ENCODE measurements at places on chromosomes 7 and 10. TPM values are rescaled to one million over a fixed set of nuclear protein-coding genes. Genes with fewer than 3 reads are reported as not detected.

DNA sequence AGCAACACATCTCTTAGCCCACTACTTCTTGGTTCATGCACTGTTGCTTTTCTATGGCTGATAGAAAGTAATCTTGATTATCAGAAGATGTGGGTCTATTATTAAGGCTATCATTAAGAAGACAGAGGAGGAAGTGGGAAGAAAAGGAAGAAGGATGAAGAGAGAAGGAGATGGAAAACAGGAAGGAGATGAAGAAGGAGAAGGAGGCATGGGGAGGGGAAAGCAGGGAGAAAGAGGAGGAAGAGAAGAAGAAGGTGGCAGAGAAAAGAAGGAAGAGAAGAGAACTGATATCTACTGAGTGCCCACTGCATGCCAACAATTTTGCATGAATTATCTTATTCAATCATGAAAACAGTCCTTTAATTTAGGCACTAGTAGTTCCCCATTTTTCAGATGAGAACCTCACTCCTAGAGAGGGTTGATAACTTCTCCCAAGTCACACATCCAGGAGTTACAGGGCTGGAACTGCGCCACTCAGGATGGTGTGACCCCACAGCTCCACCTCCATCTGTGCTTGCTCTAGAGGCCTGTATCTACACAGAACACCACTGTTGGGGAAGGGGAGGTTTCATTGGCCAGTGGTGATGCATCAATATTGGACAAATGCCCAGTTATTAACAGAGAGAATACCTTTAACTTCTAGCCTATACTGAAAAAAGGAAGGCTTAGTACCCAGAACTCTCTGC, 147.4 kb downstream of the CXCL12 start:
- DNase-seq: no peak
- H3K27ac ChIP-seq: no peak overlapping the region
- H3K36me3 ChIP-seq: no peaks in the 10 kb centered on the region
- peaks cover 6% of the 10 kb centered on the region for H3K27me3 ChIP-seq
- no peak overlapping the region for H3K4me3 ChIP-seq

DNA sequence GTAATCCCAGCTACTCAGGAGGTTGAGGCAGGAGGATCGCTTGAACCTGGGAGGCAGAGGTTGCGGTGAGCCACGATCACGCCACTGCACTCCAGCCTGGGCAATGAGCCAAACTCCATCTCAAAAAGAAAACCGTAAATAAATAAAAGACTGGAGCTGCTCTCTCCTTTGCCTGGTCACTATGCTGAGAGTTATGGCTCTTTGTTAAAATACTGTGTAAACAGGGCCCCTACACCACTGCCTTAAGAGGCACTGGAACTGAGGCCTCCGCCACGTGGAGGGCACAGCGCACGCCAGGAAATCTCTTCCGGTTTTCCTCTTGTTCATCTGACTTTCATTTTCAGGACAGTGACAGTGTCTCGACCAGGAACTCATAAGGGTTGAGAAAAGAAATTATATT, 123.3 kb downstream of the PAXIP1 start:
- no peak overlapping the region for H3K27ac ChIP-seq
- H3K4me3 ChIP-seq: no peak overlapping the region
- H3K36me3 ChIP-seq: no peaks in the 10 kb centered on the region

GRCh38 chr7:37352251-37352880, 96.3 kb downstream of the ELMO1 start:
- H3K27ac ChIP-seq: no peak overlapping the region
- peaks cover 42% of the 10 kb centered on the region for H3K4me1 ChIP-seq
- peak overlapping the region; percentile 91 for H3K4me3 ChIP-seq

DNA sequence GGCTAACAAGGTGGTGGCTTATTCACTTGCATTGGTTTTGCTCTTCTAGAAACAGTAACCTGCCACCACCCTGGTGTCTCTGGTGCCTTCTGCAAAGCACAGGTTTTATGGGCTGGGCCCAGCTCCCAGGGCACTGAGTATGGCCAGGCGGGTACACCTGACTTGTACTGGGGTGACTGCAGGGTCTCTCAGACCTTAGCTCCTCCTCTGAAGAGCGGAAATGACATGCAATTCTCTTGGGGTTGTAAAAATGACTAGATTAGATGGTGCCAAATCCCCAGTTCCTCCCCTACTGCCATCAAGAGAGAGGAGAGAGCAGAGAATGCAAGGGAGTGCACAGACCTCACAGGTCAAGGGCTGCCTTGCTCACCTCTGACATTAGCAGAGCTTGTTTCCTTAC, 14.7 kb downstream of the ESYT2 start:
- H3K36me3 ChIP-seq: no peaks in the 10 kb centered on the region
- no peaks in the 10 kb centered on the region for H3K27me3 ChIP-seq
- no peak for DNase-seq

DNA sequence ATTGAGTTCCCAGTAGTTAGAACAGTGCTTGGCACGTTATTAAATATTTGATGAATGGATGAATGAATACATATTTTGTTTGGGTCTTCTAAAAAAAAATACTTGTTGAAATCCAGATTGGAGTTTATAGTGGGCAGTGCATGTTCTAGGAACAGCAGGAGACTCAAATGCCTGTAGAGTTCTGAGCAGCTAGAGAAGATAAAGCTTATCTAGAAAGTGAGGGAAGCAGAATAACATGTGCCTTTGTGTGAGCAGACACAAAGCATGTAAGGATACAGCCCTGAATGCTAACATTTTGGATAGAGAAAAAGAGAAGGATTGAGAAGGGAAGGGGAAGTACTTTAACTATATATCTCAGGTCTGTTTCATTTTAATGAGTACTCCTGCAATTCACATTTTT, 71.9 kb downstream of the SRI start:
- H3K36me3 ChIP-seq: no peaks in the 10 kb centered on the region
- H3K4me3 ChIP-seq: no peak overlapping the region
- no peak for DNase-seq
- H3K4me1 ChIP-seq: no peaks in the 10 kb centered on the region
- H3K27ac ChIP-seq: no peak overlapping the region

GRCh38 chr10:61810263-61810662, 91.2 kb upstream of the ARID5B start:
- no peak overlapping the region for H3K27ac ChIP-seq
- H3K27me3 ChIP-seq: peaks cover 9% of the 10 kb centered on the region
- H3K4me1 ChIP-seq: peaks cover 3% of the 10 kb centered on the region

- no peaks in the 10 kb centered on the region for H3K27me3 ChIP-seq
- no peak overlapping the region for H3K4me3 ChIP-seq
- H3K36me3 ChIP-seq: peaks cover 20% of the 10 kb centered on the region
- no peak for DNase-seq
Measured at GRCh38 chr7:66571568-66571967, 57.1 kb upstream of the KCTD7 start.

DNA sequence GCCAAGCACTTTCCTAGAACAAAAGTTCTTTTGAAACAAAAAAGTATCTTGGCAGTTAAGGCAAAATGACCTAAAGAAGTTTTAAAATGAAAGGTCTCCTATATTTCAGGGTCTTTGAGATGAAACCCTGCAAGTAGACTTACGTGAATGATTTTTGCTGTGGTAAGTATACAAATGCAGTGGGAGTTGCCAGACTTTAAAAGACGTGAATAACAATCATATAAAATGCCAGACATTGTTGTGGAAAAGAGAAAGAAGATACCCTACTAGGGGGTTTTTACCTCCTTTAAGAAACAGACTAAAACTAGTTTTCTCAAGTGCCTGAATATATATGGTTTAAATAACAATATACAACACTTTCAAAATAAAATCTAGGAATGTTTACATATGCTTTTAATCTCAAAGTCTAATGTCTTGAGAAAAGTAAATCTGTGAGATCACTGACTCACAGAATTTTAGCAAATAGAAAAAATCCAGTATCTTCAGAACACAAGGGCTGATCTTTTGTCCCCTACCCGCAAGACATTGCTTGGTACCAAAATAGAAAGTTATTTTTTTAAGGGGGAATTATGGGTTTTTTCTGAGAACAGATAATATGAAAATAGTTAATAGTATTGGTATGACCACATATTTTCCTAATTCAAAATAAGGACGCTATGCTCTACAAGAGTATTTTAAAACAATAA, 29.5 kb downstream of the LRRC17 start:
- H3K36me3 ChIP-seq: no peaks in the 10 kb centered on the region
- no peak for DNase-seq
- peaks cover 6% of the 10 kb centered on the region for H3K27me3 ChIP-seq
- H3K4me1 ChIP-seq: peaks cover 7% of the 10 kb centered on the region
- H3K27ac ChIP-seq: no peak overlapping the region

DNA sequence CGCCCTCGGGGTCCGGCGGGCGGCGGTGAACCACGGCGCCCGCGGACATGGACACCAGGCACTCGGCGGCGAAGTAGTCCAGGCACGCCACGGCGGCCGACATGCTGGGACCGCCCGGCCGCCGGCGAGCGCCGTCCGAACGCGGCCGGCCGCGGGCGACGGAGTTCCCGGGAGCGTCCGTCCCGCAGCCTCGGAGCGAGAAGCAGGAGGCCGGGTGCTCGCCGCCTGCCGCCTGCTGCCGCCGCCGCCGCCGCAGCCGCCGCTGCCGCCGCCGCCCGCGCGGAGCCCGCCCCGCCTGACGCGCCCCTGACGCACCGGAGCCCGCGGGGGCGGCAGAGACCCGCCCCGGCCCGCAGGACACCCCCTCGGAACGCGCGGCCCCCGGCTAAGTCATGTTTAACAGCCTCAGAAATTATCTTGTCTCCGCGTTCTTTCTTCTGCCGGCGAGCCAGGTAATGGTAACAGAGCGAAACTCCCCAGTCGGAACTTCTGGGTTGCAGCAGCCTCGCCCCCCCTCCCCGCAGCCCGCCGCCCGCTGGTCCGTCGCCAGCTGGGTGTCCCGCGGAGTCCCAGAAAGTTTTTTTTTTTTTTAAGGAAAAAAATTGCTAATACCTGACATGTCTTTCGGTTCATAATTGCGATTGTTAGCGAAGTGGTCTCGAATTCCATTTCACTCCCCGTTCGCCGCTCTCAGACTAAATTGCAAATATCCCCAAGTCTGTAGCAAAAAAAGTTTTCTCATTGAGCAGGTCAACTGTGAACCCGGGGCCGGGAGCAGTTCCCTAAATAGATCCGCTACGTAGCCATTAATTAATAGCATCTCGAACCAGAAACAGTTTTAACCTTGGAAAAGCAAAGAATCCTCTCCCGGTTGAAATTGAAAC, at the start of gene KLF14:
Gene KLF14, minus strand, starts transcription at position 277 of the 884 bp plus-strand sequence. Its CDS starts 174 bp downstream, at position 103.
- no peak within 1 kb of the TSS for H3K27ac ChIP-seq
- H3K36me3 ChIP-seq: peaks cover 11% of the 10 kb centered on the region
- peaks cover 55% of the 10 kb centered on the region for H3K27me3 ChIP-seq
- no peak for DNase-seq
- peak within 1 kb of the TSS; percentile 89 for H3K4me3 ChIP-seq
- H3K4me1 ChIP-seq: peaks cover 5% of the 10 kb centered on the region

DNA sequence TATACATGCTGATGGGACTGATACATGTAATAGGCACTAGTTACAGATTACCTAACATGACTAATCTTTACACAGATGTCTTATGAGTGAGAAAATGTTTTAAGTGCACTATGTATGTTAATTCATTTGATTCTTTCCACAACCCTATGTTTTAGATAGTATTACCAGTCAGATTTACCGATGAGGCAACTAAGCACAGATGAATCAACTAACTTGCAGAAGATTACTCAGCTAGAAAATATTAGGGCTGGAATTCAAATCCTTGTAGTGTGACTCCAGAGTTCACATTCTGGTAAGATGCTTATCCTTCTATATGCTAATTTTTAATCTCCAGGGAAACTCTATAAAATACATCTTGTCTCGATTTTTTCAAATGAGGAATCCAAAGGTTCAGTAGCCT, 964.9 kb downstream of the REEP3 start:
- H3K36me3 ChIP-seq: no peaks in the 10 kb centered on the region
- no peak for DNase-seq
- no peak overlapping the region for H3K27ac ChIP-seq

DNA sequence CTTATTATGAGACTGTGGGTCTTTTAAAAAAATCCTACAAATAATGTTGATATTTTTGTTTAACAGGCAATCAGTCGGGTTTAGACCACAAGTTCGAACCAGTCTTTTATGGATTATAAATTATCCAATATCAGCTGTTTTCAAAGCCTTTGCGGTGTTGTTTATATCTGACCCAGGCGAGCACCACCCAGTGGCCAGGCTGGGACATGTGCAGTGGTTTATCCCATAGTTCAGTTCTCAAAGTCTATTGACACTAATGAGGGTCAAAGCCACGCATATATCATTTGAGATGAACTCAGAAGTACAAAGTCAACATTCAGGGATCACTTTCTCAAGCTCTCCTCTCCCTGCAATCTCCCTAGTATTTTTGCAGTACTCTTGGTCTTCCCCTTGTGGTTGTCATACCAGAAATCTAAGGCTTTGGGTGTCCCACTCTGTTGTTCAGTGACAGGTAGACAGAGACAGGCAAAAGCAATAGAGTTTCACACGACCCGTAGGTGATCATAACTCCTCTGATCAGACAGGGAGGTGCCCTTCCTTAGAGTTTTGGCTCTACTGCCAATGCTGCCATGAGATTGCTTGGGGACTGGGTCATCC, 117.4 kb upstream of the POM121L12 start:
- H3K4me1 ChIP-seq: no peaks in the 10 kb centered on the region
- peaks cover 11% of the 10 kb centered on the region for H3K36me3 ChIP-seq
- no peak overlapping the region for H3K27ac ChIP-seq
- no peak overlapping the region for H3K4me3 ChIP-seq
- H3K27me3 ChIP-seq: no peaks in the 10 kb centered on the region

DNA sequence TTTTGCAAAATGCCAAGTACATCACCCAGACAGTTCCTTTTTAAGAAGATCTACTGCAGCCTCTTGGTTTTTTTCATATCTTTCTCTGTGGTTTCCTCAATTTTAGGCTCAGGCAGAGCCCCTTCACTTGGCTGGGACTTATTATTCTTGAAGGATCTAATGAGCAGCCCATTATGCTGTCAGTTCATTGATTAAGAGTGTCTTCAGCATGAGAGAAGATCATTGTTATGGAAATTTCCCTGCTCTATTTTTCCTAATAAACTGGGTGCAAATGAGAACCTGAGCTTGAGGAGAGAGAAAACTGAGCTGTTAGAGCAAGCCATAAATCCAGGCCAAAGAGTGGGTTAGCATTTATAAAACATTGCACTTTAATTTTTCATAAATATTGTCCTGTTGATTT, 146.5 kb downstream of the SEC23IP start:
- no peak overlapping the region for H3K4me3 ChIP-seq
- no peaks in the 10 kb centered on the region for H3K36me3 ChIP-seq
- no peak overlapping the region for H3K27ac ChIP-seq
- H3K27me3 ChIP-seq: peaks cover 22% of the 10 kb centered on the region
- no peak for DNase-seq
- H3K4me1 ChIP-seq: no peaks in the 10 kb centered on the region

DNA sequence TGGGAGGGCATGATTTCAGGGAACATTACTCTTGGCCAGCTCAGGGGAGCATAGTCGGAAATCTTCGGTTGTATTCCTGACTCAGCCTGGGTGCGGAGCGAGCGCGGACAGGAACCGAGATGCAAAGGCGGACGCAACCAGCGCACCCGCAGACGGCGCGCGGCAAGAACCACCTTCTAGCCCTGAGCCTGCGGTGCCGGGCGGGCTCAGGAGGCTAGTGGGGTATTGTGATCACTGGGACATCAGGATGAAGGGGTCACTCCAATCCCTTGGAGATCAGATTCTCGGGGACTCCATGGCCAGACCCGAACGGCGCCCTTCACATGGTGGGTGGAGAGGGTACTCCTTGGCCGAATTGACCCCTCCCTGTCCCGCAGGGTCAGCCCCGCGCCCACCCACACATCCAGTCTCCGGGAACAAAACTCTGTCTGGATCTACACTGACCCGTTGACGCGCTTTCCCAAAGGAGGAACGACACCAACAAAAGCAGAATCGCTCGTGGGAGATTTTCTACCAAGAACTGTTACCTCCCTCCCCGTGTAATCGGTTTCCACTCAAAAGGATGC, 730.5 kb downstream of the ZWINT start:
- no peak for DNase-seq
- no peak overlapping the region for H3K27ac ChIP-seq
- peaks cover 15% of the 10 kb centered on the region for H3K27me3 ChIP-seq
- H3K36me3 ChIP-seq: no peaks in the 10 kb centered on the region
- no peak overlapping the region for H3K4me3 ChIP-seq

The FAM180A gene
- total RNA-seq: not detected

The TMEM139 gene
- total RNA-seq: not detected

The SPDYE1 gene
- total RNA-seq: not detected

The SPDYE2 gene
- total RNA-seq: 0.53 TPM

The MEIG1 gene
- total RNA-seq: not detected
